ENCODE measurements at places on chromosomes 2 and 18. TPM values are rescaled to one million over a fixed set of nuclear protein-coding genes. Genes with fewer than 3 reads are reported as not detected.

DNA sequence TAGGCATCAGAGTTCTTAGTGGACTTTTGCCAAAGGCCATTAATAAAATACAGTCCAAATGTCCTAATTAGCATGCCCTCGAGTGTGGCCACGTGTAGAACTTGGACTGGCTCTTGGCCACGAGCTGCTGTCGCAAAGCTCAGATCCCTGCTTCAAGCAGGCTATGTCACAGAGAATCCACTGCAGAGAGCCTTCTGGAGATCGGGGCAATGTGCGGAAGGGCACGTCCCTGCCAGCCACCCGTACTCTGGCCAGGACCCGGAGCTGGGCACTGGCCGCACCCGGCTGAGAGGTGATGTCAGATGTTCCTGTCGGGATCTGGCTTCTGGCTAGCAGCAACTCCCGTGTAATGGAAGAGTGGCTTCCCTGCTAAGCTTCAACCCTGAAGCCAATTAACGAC lies 432.7 kb upstream of the ID2 start:
- no peak for DNase-seq

DNA sequence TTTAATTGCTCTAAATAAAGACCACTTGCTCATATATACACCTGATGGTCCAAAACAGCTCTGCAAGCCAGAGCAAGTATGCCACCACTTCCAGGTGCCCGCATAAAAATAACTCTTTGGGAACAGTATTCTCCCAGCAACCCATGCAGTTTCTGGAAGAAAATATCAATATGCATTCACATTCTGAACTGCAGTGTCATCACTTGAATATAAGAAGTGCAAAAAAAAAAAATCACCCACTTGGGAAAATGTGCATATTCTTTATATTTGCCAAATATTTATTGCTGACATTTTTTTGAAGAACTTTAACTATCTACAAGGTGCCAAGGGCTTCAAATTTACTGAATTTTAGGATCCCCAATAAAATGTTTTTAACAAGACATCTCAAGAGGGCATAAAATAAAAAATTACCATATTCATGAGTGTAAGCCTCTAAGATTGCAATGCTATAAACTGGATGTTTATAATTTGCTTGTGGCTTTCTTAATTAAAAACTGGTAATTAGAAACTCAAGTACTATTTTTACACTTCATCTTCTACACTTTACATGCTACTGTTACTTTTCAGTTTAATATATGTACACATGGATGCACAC lies 360.6 kb upstream of the HNRNPA3 start:
- no peak for DNase-seq

- DNase-seq = no peak
These were observed 46.5 kb downstream of the TRAK2 start for GRCh38 chr2:201404699-201405280.

- no peak for DNase-seq
These were observed 339.8 kb downstream of the CYP26B1 start for GRCh38 chr2:71807581-71808451.

GRB14 gene
- polyA plus RNA-seq = 3.0 TPM

All from endothelial cell of umbilical vein (primary cell).